Activated naive CD4-positive, alpha-beta T cell treated with anti-CD3 and anti-CD28 coated beads, Interleukin-2, amount 50 U/mL, for 16 hours (primary cell): ENCODE measurements at places on chromosomes 12 and 14.

GRCh38 chr14:73753124-73753886 is 39.1 kb upstream of the PNMA1 start:
- no peak for DNase-seq

DNA sequence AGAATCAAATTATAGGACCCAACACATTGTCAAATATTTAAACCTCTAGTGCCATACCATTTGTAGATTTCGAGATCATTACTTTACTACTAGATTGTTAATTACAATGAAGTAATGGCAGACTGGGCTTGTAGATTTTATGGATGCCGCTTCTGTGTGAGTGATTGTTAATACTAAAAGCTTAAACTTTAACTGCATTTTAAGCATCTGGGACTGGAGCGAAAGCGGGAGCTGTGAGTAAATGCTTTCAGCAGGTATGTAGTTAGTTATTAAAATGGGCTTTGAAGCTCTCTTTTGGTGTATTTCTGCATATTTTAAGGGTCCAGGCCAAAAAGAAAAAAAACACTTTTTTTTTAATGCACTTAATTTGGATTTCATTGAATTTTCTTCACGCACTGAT is 519.3 kb downstream of the MED13L start:
- DNase-seq = no peak

- peak; percentile 35 for DNase-seq
Observed at GRCh38 chr12:45726603-45727300, 2.8 kb upstream of the ARID2 start.

- DNase-seq = no peak
Observed at GRCh38 chr12:126627596-126627995, 1562.4 kb downstream of the AACS start.

GRCh38 chr12:116172224-116172849 is 105.2 kb downstream of the MED13L start:
- peak; percentile 37 for DNase-seq
